Midbrain (tissue), 1 donor: ENCODE measurements at places on chromosomes 11 and 22.

- DNase-seq = no peak
Observed at GRCh38 chr11:64238076-64238475, 2.8 kb upstream of the FKBP2 start.

DNA sequence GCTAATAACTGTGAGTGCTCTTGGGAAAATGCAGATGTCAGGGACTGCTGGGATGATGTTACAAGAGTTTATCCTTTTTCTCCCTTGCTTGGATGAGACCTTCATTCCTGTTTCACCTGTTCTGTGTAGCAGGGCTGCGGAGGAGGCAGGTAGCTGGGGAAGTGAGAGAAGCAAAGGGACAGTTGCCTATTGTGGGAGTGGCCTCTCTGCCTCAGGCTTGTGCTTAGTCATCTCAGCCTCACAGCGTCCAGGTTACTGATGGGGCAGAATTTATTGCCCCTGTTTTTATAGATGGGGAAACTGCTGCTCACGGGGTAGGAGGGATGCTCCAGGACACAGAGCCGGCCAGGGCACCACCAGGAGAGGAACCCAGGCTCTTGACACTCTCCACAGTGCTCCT, 1.7 kb downstream of the STX3 start:
- no peak for DNase-seq

GRCh38 chr22:37862570-37863325, 13.5 kb downstream of the EIF3L start:
- no peak for DNase-seq

DNA sequence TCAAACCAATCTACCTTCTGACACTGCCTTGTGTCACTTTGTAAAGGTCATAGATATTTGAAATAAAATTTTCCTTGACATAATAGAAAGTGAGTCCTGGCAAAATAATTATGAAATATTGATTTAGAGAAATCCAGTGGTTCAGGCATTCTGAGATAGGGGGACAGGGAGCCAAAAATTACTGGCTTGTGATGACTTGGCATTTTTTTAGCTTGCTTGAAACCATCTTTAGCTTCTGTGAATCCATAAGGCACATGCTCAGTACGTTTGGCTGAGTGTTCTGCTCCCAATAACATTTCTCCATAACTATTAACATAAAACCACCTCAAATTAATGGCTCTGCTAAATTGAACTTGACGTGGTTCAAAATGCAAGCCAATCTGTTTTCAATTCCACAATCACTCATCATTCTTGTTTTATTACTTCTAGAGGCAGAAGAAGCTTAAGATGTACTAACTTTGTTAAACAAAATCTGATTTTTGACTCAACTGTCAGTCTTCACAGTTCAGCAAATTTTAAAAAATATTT, 209.0 kb downstream of the LRRC4C start:
- no peak for DNase-seq

DNA sequence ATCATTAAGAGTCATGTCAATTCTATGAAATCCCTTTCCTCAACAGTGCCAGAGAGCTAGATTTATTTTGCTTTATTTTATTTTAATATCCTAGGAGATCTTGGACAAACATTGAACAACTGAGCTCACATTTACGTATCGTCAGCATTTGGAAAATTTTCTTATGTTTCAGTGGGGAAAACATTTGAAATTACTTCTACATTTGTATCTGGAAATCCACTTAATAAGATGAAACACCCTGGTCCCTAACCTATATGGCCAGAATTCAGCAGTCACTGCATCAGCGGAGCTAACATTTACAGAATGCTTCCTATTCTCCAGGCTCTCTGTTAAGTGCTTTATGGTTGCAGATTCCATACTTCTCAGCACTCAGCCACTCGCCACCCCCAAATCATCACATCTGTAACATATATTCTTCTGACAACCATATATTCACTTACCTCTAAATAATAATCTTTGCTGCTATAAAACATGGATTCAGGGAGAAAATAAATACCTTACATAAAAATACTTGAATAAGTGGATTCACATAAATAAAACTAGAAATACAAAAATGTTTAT, 773.9 kb downstream of the JRKL start:
- no peak for DNase-seq

GRCh38 chr22:35230839-35231584, 26.3 kb upstream of the HMGXB4 start:
- DNase-seq = no peak

GRCh38 chr11:11567936-11568650, 53.7 kb downstream of the GALNT18 start:
- no peak for DNase-seq

GRCh38 chr11:129115652-129116586, 76.2 kb downstream of the ARHGAP32 start:
- no peak for DNase-seq

DNA sequence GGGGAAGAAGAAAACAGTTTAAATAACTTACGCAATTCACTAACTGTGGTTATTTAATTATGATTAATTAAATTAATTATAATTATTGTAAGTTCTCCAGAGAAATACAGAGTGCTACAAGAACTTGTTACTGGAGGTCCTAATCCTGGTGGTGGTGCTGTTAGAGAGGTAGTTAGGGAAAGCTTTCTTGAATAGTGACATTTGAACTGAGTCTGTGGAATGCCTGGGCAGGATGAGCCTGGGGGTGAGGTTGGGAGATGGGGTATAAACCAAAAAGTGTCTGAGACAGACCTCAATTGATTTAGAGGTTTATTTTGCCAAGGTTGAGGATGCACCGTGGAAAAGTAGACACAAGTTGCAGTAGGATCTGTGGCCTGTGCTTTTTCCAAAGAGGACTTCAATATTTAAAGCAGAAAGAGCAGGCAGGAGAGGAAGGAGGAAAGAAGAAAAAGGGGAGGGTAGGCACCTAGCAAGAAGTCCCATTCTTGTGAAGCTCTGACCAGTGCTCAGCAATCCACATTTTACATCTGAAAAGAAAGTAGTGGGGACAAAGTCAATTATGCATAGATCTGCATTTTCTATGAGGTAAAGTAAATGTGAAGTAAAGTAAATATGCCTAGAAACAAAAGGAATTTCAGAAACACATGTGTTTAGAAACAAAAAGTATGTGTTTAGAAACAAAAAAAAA, 4.4 kb upstream of the ZNF202 start:
- no peak for DNase-seq

DNA sequence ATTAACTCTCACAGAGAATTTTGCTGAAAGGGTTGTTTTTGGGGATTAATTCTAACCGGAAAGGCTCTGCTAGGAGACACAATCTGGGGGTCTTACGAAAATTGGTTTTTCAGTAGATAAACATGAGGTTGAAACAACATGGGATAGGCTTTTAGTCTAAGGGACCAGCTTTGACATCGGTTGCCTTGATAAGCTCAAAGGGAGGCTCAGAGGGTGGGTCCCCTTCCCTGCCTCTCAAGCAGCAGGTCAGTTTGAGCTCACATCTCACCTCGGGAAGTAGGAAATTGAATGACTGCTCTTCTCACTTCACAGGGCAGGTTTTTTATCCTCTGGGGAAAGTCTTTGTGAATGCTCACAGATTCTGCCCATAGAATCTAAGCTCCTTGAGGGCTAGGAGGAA, 70.2 kb upstream of the KIRREL3 start:
- no peak for DNase-seq

DNA sequence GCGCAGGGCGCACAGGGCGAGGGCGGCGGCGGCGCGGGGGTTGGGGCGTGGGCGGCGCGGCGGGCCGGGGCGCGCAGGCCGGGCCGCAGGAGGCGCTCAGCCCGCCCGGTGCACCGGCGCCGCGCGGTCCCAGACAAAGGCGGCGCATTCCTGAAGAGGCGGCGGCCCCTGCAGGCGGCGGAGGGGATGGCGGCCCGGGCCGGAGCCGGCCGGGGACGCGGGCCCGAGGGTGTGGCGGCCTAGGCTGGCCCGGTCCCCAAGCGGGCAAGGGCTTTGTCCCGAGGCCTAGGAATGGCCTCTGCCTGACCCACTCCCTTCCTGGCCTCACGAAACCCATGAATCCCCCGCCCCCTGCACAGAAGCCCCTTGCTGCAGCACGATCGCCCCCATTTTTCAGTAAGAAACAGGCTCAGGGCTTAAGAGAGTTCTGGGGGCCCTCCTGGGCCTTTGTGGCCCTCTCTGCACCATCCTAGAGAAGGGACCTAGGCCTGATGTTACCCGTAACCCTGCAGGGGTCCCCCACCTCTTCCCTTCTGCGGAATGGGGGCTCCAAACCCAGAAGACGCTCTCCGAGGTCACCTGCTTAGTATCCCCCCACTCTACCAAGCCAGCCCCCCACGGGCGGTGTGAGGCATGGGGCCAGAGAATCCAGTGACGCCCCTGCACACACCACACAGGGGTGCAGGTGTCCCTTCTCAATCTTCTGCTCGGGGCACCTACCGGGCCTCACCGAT, at the start of gene RTN4R:
RTN4R (minus strand) TSS at position 40 of the 734 bp plus-strand sequence. CDS start 226 bp downstream, outside the sequence.
- DNase-seq = peak; percentile 36

DNA sequence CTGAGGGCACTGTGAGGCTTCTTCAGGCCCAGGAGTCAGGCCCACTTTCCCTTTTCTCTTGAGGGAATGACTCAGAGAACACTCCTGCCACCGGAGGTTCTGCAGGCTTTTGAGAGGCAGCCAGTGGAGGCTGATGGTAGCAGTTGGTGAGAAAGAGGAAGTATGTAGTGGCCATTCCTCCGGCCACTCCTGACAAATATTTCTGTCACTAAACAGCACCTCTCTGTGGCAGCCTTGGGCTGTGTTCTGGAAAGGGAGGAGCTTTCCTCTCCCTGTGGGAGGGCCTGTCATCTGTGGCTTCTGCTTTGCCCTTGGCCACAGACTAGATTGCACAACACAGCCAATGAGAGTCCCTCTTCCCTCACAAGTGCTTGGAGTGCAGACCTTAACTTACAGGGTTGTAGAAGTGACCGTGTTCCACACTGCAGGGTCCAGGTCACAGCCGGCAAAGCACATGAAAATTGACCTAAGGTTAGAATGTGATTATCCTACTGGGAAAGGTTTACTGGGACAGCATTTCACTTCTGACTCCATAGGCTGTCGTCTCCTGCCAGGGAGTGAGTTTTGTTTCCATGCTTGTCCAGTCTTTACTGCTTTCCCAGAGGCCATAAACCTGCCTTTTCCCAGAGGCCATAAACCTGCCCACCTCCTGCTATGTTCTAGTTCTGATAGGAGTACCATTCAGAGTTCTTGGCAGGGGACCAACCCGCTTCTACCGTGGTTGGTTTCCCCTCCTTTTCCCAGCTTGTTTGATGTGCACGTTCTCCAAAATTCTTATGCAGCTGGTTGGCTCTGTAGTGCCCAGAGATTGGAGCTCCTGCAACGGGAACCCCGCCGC, 33.3 kb downstream of the MARK2 start:
- DNase-seq = peak; percentile 91

- DNase-seq = no peak
Observed at GRCh38 chr11:86955111-86955360, 159 bp downstream of the FZD4 start.

DNA sequence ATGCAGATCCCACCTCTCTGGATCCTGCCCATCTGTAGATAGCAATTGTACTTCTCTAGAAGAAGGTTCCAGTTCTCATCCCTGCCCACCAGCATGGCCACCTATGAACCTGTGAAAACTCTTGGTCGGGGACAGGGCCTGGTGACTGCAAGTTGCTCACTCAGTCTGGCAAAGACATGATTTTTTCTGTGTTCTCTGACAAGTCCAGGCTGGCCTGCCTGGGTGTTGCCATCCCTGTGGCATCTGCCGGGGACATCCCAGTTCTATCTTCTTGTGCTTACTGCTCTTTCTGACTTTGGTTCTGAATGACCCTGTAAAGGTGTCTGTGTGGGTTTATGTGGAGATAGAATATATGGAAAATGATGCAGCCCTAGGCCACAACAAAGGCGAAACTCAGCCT, 545.8 kb downstream of the INSC start:
- no peak for DNase-seq

DNA sequence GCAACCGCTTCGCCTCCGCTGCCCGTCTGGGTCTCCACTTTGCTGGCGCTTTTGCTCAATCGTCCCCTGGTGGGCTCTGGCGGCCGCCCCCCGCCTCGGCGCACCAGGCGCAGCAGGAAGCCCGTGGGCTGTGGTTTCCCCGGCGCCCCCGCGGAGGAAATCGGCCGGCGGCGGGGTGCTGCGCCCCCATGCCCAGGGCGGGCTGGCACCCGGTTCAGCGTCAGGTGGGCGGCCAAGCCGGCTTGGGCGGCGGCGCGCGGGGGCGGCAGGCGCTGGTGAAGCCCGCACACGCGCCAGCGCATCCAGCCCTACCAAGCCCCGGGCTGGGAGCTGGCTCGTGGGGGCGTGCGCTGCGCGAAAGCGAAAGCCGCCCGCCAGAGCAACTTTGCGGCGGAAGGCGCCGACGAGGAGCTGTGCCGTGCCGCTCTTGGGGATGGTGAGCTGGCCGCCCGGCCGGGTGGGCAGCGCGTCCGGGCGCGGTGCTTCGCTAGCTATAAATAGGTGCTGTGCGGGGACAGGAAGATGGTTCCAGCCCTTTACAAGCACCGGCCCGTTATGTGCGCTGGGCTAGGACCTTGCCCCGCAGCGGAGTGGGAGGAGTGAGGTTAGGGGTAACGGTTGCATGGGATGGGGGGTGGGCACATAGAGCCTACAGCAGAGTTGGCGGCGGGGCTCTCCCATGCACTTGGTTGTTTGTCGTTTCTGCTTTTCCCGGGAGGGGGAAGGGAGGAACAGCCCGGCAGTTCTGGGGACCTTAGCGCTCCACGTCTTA, 25.0 kb upstream of the SUSD2 start:
- DNase-seq = no peak

GRCh38 chr11:76207642-76208401, 1.5 kb upstream of the WNT11 start:
- peak; percentile 73 for DNase-seq

GRCh38 chr11:67302571-67303131, 679 bp upstream of the SSH3 start:
- DNase-seq = no peak

DNA sequence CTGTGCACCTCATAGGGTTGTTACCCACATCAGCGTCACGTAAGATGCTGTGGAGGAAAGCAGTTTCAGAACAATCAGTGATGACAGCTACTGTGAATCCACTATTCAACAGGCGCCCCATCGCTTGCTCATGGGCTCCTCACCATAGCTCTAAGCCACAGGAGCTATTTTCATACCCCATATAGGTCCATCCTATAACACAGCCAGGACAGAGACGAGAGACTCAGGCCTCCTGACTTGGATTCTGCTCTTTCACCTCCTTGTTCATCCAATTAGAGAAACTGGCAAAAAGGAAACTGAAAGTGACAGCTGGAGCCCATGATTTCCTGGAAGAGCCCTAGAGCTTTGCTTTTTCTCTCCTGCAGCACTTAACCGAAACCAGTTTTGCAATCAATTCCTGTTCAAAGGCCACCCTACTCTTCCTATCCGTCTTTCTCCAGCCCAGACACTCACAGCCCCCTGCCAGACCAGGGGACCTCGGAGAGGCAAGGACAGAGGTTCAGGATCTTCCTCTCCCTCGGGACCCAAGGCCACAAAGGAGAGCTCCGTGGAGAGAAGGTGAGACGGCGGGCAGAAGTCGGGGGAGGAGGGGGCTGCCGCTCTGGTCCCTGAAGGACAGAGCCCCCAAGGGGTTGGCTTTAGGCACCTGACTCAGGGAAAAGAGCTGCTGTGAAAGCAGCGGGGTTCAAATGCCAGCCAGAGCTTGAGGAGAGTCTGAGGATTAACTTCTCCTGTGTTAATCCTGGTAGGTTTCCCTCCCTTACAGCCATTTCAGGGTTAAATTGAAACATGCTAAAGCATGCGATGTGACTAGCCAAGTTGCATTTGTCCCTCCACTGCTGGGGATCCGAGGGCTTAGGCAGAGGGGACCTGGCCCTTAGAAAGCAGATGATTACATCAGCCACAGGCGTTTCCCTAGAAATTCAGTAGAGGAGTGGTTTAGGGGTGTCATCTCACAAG, at the start of gene APOL6:
APOL6 (plus strand) TSS at position 381 of the 960 bp plus-strand sequence. CDS start 7,980 bp downstream, outside the sequence.
- DNase-seq = peak; percentile 57
